ENCODE measurements at places on chromosomes 5 and 9.

GRCh38 chr5:82364497-82364896 lies 86.3 kb upstream of the RPS23 start:
- DNase-seq, result no peak

DNA sequence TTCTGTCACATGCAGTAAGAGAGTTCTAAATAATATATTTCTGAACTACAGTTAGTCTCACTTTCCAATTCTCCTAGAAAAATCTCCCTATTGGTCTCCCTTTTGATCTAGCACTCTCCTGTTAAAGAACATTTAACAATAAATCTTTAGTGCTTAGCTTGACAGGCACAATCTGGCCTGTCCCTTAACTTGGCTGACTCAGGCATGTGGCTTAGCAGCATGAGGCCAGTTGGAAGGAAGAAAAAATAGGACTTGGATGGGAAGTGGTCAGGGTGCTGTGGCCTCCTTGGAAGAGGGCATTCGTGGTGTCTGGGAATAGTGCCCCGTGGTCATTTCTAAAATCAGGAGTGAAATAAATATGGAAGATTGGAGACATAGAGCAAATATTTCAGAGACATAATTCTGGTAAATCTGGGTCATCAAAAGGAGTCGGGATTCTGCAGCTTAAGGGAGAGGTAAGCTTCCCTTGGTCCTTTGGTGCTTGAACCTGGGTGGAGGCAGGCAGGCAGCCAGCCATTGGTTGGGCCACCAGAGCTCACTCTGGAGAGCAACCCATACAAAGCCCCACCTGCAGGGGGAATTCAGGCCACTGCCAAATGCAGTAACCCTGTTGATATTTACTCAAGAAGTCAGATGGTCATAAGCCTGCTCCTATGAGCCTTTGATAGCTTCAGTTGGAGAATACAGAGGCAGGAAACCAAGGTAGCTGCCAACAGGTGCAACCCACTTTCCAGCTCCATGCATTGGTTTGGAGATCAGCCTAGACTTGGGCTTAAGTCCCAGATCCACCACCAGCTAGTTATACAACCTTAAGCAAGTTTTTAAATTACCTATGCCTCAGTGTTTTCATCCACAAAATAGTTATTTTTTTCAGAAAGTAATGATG lies 28.8 kb upstream of the TLE4 start:
- no peak for DNase-seq

DNA sequence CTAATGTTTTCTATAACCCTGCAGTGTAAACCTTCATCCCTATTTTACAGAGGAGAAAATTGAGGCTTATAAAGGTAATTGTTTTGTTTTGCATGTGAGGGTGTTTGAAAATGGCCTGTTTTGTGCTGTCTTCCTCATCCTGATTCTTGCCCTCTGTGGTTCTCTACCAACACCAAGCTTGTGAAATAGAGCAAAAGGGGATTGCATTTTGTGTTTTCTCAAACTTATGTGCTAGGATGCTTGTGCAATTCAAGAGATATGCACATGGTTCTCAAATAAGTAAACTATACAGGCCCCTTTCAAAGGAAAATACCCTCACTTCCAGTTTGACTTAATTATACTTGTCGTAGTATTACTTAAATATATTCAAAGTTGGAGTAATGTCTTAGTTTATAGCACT lies 17.2 kb downstream of the PAM start:
- DNase-seq, result no peak

DNA sequence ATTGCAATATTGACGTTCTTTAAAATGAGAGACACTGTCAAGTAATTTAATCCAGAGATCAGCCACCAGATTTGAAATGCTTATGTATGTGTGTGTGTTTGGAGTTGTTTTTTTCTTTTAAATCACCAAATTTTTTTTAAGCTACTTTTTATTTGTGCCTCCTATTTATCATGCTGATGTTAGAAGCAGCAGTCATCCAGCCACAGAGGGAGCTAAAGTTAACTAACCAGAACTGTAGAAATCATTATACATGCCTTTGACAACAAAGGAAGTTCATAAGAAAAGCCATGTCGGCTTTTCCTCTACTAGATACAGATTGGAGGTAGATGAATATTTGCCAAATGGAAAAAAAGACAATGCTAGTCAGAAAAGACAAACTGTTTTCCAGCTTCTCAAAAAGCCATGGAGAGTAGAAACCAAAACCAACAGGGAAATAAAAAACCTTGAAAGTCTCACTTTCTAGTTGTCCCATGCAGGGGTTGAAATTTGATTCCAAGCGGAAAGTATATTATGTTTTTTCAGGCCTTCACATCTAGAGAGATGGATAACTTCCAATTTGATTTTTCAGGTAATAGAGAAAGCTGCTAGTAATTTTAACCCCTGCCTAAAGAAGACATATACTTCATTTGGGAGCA lies 4.5 kb downstream of the PURA start:
- peak; percentile 31 for DNase-seq

DNA sequence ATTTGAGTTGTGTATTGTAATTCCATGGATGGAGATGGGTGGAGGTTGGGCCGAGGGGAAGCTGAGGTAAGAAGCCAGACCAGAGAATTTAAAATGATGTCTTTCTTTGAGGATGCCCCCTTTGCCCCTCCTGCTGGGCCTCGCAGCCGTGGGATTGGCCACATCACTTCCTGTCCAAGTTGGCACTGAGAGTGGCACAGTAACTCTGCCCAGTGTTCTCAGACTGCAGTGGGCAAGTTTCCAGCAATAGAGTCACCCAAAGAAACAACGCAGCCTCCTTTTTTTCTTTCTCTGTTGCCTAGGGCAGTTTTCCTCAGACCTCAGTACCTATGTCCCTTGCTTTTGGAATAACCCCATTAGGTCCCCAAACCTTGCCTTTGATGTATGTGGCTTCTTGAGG lies 306.6 kb upstream of the DMRT1 start:
- no peak for DNase-seq

DNA sequence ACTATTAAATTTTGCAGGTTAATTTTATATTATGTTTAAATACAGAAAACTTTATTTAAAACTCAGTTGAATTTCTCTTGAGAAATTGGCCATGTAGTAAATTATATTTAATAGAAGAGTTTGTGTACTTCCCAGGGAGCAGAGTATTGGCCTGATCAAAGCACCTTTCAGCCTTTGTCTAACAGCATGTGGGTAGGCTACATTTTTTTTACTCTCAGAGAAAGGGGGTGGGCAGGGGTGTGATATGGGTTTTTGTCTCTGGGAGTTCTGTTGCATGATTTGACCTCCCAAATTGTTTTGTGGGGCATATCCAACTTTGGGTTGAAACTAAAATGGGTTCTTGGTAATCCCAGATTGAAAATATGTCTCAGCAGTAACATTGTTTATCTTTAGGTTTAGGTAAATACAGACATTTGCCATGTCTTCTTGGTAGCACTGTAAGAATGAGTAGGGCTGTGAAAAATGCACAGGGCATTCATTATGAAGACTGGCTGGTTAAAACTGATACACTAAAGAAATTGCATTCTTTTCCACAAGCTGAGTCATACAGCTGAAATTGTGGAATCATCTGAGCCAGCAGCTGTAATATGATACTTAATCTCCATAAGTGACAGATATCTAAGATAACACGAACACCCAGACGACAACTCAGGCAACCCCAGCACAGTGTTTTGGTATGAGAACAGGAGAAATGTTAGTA lies 75.4 kb upstream of the CDKN2B start:
- no peak for DNase-seq

DNA sequence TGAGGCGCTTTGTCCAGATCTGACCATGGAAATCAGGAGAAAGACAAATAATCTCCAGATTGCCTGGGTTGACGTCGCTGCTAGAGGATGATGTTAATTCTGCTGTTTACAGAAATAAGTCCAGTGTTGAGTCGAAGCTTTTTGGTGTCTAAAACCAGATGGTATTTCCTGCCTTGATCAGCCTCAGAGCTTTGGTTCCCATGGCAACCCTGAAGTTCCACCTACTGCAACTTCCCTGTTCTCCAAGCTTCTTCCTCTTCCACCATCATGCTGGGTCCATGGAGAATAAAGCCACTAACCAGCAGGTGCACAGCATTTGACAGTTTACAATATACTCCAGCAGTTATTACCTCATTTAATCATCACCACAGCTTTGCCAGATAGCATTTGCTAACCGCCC lies 18.0 kb upstream of the GABBR2 start:
- peak; percentile 55 for DNase-seq

DNA sequence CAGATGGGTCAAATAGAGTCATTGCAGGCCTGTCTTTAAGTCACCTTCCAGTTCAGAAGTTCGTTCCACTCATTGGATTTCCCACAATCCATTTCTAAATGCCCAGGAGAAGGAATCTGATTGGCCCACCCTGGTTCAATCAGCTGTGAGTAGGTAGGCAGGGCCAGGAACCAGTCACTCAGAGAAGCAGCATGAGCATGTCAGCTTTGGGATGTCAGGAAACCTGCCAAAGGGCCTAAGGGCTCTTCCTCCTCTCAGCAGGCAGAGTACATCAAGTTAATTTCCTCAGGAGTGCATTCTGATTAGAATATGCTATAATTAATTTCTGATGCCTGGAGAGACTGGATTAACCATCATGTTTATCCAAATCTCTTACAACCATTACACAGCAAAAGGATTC lies 412.9 kb upstream of the CCNH start:
- DNase-seq, result no peak

- DNase-seq, result no peak
Observed at GRCh38 chr9:100167915-100168654, 69.0 kb downstream of the INVS start.

- no peak for DNase-seq
Observed at GRCh38 chr5:34715711-34716110, 59.6 kb downstream of the RAI14 start.

- no peak for DNase-seq
Observed at GRCh38 chr5:152100462-152100861, 175.8 kb upstream of the GLRA1 start.

DNA sequence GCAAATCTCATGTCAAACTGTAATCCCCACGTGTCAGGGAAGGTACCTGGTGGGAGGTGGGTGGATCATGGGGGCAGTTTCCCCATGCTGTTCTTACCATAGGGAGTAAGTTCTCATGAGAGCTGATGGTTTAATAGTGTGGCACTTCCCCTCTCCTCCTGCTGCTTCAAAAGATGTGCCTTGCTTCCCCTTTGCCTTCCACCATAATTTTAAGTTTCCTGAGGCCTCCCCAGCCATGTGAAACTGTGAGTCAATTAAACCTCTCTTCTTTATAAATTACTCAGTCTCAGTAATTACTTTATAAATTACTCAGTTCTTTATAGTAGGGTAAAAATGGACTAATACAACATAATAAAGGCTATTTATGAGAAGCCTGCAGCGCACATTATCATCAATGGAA lies 7.1 kb upstream of the CNTRL start:
- no peak for DNase-seq

DNA sequence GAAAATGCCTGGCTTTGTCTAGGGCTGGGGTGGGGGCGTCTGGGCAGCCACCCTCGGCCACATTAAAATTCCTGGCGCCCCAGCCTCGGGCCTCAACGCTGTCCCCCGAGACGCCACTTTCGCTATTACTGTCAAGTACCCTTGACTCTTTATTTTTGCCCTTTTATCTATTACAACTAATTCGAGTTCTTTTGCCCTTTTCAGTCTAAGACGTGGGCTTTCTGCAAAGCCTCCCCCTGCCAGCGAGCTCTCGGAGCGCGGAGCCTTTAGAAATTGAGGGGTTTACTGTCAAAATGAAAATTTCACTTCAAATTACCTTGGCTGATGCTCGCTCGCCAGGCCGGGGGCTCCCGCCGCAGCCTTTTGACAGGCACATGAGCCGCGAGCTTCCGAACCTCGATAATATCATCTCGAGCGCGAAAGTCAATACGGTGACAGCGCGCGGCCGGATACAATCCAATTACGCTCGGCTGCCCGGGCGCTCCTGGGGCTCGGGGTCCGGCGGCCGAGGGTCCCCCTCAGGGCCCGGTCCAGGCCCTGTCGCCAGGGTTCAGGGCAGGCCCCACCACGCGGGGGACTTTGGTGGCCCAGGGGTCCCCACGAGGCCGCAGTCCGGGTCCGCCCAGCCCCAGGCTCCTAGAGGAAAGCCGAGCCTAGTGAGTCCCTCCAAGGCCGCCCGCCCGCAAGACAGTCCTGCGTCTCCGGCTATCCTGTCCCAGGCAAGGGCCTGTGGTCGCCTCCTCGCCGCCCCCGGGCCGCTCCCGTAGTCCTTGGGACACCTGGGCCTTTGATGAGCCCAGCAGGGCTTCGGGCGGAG lies 6.7 kb downstream of the IRX4 start:
- DNase-seq, result no peak

- no peak for DNase-seq
Observed at GRCh38 chr5:2740876-2741555, 10.5 kb downstream of the IRX2 start.

DNA sequence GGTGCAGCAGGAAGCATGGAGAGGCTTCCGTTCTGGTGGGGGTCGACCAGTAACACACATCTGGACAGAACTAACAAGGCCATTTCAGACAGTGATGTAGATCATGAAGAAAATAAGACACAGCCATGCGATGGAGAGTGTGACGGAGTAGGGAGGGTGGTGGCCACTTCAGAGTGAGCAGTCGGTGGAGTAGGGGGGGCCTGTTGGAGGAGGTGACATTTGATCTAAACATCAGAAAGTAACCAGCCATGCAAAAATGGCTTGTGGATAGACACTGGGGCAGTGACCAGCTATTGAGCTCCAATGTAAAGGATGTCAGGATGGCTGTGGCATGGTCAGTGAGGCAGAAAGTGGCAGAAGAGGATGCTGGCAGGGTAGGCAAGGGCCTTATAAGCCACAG lies 65.9 kb downstream of the PPARGC1B start:
- no peak for DNase-seq

- peak; percentile 41 for DNase-seq
Observed at GRCh38 chr5:180090769-180091546, 19.4 kb upstream of the RNF130 start.

DNA sequence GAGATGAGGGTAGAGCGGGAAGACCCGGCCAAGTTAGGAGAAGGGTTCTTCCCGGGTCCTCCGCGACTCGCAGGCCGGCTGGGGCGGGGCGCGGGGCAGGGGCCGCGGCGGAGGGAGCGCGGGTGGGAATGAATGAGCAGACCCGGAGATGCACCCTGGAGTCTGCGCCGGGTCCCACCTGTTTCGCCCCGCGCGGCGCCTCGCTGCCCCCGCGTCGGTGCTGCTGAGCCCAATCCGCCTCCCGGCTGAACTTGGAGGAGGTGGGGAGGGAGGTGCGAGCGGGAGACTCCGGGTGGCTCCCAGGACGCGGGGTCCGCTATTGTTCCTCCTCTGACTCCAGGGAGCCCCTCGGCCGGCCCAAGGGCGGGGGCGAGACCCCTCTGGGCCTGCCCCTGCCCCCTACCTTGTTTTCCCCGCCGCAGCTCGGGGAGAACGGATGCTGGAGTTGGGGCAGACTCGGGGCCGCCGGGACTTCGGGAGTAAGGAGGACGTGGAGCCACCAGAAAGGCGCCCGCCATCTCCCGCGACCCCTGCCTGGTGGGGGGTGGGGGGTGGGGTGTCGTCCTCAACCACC lies 659 bp downstream of the RAI14 start:
- DNase-seq, result no peak

- DNase-seq, result peak; percentile 99
Observed at GRCh38 chr5:181223058-181223728, at the start of gene TRIM41. TRIM41 (plus strand) TSS chr5:181223281; CDS start chr5:181224000, 719 bp downstream.

- DNase-seq, result no peak
Observed at GRCh38 chr9:89916001-89916597, 311.3 kb downstream of the GADD45G start.
